Stimulated activated CD4-positive, alpha-beta T cell treated with anti-CD3 and anti-CD28 coated beads, Interleukin-4, amount 100 ng/mL, for 4 hours (primary cell): ENCODE measurements at places on chromosomes 12 and 14.

- DNase-seq = no peak
These were observed 182.2 kb upstream of the CRY1 start for GRCh38 chr12:107275530-107275929.

DNA sequence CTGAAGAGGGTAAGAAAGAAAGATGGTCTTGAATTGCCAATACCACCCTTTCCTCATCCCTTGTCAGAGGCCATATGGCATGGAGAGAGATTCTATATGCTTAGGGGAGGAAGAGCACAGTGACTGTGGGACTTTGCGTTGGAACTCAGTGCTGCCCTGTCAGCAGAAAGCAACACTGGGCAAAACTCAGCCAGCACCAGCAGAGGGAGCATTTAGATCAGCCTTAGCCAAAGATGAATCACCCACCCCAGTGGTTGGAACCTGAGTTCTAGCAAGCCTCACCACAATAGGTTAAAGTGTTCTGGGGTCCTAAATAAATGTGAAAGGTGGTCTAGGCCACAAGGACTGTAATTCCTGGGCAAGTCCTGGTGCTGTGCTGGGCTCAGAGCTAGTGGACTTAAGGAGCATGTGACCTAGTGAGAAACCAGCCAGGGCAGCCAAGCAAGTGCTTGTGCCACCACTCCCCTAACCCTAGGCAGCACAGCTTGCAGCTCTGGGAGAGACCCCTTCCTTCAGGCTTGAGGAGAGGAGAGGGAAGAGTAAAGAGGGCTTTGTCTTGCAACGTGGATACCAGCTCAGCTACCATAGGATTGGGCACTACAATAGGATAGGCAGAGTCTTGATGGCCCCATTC is 11.4 kb upstream of the BCAT1 start:
- DNase-seq = peak; percentile 8

DNA sequence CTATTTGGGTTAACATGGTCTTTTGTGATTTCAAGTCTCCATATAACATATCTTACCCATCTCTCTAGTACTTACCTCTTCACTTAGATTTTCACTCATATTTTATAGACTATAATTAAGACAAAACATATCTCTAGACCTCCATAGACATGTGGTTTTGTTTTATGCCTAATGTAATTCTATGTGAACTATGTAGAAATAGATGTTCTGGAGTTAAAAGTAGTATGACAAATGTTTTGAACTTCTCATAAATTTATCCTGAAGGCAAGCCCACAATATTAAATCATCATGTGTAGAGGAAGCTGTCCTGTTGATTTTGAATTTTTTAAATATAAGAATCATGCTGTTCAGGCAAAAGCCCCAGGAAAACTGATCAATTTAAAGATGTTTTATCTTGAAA is 169.2 kb downstream of the SYT1 start:
- DNase-seq = no peak

DNA sequence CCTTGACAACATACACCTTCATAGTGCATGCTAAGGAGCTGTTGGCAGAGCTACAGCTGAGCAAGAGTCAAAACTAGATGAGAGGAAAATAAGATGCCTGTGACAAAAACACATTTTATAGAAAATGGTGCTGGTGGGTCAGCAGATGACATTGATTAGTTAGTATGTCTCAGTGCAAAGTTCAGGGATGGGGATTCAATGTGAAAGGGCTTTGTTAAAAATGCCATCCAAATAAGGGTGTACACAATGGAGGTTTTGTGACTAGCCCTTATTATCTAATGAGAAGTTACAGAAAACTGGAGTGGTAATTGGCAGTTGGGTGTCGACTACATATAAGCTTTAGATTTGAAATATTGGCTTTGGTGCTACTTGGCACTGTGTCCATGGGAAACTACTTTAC is 169.0 kb downstream of the MON2 start:
- DNase-seq = no peak

DNA sequence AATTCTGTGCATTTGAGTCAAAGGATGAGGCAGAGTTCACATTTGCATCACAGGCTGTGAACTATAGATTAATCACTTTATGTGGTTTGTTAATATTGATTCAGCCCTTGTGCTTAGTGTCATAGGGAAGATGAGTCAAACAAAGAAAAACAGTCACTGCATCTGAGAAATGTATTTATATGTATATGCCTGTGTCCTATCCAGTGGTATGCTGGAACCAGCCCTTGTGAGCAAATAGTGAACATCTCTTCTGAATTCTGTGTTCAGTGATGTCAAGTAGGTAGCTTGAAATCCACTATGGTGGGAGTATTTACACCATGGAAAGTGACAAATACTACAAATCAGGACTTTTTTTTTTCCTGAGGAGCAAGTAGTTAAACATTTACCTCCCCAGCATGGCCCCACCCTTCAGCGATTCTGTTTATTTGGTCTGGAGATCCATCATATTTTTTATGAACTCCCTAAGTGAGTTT is 128.5 kb downstream of the HMGA2 start:
- no peak for DNase-seq

- peak; percentile 63 for DNase-seq
These were observed at the start of gene BCL7A for GRCh38 chr12:122021822-122022392. Gene BCL7A (plus strand): TSS chr12:122021884. CDS start chr12:122022092, 208 bp downstream.

GRCh38 chr12:104695453-104696148 is 238.9 kb downstream of the CHST11 start:
- peak; percentile 83 for DNase-seq

GRCh38 chr12:49635036-49635435 is 11.7 kb downstream of the PRPF40B start:
- no peak for DNase-seq

DNA sequence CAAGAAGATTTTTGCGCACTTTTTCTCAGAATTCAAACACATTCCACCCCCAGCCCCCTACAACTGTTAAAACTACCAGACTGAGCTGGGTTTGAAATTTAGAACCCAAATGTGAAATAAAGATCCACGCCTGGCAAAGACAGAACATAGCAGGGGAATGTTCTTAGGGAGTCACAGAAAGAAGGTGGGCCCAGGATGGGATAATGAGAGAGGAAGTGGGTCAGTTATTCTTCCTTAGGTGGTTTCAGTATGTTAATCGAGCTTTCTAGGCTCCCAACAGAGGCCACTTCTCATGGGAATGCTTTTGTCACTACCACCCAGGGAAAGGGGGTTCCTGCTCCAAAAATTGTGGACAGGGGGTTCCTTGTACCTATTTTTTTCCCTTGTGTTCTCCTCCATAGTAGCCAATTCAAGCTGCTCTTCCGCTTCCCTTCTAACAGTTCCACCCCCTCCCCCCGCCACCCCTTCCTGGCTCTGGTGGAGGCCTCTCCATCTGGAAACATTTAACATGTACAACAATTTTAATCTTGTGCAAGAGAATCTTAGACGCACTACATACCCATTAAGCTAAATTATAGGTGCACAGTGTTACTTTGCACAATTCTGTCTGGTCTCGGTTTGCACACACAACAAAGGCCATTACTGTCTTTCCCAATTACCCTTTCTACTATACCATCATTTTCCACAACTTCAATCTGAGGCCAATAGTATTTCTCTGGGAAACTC is 218.1 kb downstream of the MON2 start:
- DNase-seq = no peak

- DNase-seq = no peak
These were observed 269.5 kb downstream of the FBXL14 start for GRCh38 chr12:1324910-1325309.

DNA sequence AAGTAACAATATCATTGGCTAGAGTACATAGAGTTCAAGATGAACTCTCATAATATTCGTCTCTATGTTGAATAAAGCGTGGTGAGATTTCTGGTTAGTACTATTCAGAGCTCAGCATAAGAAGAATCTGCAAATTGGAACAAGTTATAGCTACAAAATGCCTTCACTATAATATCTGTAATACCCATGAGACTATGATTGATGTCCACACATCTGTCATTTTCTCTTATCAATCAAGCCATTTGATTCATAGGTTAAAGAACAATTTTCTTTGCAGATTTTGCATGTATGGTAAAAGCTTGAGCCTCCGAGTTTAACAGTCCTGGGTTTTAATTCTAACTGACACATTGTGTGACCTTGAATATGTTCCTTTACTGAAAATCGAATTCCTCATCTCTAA is 1.4 kb downstream of the SOCS4 start:
- no peak for DNase-seq

- DNase-seq = peak; percentile 28
These were observed 172.2 kb upstream of the ATP2B1 start for GRCh38 chr12:89880690-89881350.

DNA sequence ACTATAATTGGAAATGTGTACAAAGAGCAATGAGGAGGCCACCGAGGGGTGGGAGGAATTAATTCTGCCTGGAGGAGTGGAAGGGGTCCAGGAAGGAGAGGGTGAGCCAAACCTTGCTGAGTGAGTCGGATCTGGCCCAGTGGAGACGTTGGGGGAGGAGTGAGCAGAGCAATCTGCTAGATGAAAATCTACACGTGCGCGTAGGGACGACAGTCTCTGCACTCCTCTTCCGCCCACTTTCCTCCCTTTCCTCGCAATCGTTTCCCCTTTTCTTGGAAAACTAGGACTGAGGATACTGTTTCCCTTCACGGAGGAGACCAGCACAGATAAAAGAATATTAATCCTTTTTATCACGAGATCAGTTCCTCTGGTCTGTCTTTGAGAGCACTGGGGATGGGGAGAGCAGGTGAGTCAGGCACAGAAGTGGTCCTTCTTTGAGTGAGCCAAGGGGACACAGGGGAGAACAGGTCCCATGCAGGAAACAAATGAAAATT is 2.9 kb upstream of the NAB2 start:
- peak; percentile 57 for DNase-seq

DNA sequence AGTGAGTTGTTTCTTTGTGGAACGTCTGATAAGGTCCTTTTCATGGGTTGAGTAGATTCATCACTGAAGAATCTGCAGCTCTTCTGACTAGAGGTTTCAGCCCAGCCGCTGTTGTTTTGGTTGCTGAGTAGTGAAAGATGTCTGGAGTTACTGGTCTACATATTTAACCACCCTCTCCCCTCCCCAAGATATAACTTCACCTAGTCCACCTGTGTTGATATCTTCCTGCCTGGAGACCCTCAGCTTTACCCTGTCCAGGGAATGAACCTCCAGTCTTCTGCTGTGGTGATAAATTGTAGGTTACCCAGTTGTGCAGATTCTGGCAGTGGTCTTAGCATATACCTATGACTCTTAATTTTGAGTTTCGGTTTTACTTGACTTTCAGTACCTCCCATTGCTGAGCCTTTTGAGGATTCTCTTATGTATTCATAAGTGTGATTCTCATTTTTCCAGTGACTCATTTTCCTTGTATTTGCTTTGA is 62.9 kb downstream of the CCDC91 start:
- peak; percentile 32 for DNase-seq

GRCh38 chr12:23684121-23684520 is 265.3 kb downstream of the SOX5 start:
- no peak for DNase-seq

GRCh38 chr12:83018088-83018487 is 331.4 kb downstream of the TMTC2 start:
- no peak for DNase-seq

- no peak for DNase-seq
These were observed 20.4 kb downstream of the ABHD12B start for GRCh38 chr14:50892255-50892654.

DNA sequence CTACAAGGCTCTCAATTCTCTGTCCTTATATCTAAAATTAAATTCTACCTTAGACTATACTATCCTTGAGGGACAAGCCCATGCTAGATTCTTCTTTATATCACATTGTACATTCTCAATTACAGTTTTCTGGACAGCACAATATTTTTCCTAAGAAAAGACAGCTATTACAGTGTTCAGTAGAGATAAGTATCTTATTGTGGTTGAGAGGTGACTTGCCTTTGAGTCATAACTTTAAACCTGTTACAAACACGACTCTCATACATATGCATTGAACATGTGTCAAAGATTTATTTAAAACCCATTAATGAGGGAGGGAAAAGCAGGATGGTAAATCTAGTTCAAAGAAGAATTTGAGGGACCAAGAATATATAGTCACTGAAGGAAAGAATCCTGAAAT is 61.1 kb downstream of the TPH2 start:
- DNase-seq = no peak

- DNase-seq = no peak
These were observed 11.2 kb downstream of the HHIPL1 start for GRCh38 chr14:99656171-99656570.

DNA sequence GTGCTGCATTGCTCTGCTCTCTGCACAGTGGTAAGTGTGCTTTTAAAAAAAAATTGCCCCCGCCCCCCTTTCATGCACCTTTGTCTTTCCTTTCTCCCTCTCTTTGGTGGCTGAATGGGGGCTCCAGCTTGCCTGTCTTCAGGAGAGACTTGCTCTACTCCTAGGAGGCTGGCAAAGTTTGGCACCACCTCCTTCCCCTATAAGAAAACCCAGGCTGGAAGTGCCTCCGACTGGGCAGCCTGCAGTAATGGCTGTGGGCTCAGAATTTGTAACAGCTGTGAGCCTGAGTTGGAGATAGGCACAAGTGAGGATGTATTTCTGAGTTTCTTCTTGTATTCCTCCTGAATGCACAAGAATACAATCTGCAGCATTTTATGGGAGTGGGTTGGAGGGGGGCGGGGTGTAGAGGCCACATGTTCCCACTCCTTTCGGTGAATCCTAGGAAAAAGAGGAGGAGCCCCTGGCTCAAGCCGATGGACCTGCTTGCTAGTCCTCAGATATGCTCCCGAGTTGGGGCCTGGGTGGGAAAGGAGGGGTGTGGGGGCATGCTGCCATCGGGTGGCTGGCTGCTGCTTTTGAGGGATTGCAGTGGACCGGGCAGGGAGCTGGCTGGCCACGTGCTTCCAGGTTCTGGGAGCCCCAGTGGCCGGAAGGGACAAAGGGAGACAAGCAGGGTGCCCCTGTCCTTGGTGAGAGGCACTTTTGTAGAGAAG is 124.3 kb downstream of the TSPAN9 start:
- no peak for DNase-seq

GRCh38 chr14:103232031-103232808 is 101.8 kb upstream of the EIF5 start:
- no peak for DNase-seq

DNA sequence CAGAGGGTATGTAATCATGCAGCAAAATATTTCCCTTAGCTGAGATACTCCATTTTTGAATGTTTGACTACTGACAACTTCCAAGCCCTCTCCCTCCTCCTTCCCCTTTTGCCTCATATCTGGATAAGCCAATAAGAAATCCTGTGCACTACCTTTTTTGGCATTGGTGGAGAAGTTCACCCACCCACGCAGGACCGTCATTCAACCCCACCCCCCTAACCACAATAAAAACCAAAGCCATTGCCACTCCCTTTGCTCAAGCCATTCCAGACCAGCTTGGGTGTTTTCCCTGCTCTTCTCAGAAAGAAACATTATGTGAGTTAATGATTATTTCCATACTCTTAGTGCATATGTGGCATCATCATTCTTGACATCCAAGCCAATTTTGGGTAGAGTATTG is 176.7 kb downstream of the PTPN11 start:
- no peak for DNase-seq
